RPMI7951 (cell line): ENCODE measurements at places on chromosomes 7 and 10. TPM values are rescaled to one million over a fixed set of nuclear protein-coding genes. Genes with fewer than 3 reads are reported as not detected.
A peak's percentile ranks its signal among the peaks of the same experiment; 100 is the strongest.

GRCh38 chr7:72035266-72035665 lies 376.9 kb downstream of the CALN1 start:
- DNase-seq, result no peak

The CPEB3 gene
- total RNA-seq, result 0.49 and 0.72 TPM in 2 replicates

DNA sequence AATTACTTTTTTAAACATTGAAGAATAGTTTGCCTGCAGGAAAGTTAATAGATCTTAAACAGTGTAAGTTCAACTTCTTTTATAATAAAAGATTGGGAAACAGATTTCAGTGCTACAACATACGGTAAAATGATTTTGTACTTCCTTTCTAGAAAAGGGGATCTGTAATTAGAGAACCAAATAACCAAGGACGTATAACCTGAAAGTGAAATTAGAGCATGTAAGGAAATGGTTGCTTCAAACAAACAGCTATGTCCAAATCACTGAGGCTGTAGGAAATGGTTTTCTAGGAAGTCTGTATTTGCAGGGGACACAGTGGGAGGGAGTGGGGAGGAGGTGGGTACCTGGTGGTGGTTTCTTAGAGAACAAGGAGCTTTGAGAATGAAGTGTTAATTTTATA lies 57.9 kb upstream of the EXOC6 start:
- no peak for DNase-seq

GRCh38 chr10:129580010-129580409 lies 113.0 kb downstream of the MGMT start:
- no peak for DNase-seq

DNA sequence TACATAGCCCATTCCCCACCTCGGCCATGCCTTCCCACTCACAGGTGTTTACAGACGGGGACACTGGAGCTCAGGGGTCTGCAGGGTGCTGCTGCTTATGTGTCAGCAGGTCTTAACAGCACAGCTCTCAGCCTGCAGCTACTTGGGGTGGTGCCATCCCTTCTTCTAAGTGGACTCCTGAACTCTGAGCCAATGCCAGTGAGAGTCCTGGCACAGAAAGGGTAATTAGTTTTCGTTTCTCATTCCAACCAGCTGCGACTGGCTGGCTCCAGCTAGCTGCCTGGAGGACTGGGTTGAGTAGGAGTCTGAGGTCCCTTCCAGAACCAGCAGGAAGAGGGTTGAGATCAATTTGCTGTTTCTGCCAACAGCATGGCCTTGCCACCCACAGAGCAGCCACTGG lies 88.3 kb upstream of the AGK start:
- peak; percentile 56 for DNase-seq
